Aorta (tissue), 5 donors: ENCODE measurements at places on chromosomes 1 and 21.

DNA sequence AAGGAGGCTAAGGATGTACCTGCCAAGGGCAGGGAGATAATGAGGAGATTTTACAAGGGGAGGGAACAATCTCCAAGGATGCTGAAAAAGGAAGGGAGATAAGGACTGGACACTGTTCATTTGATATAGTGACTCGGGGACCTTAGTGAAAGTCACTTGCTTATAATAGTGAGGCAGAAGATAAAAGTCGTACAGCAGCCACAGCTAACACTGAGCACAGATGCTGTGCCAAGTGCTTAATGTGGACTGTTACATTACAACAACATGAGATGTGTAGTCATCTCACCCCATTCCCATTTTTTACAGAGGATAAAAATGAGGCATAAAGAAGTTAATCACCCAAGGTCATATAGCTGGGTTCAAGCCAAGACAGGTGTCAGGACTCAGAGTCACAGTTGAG, 181.9 kb downstream of the FGGY start:
- DNase-seq, result no peak

DNA sequence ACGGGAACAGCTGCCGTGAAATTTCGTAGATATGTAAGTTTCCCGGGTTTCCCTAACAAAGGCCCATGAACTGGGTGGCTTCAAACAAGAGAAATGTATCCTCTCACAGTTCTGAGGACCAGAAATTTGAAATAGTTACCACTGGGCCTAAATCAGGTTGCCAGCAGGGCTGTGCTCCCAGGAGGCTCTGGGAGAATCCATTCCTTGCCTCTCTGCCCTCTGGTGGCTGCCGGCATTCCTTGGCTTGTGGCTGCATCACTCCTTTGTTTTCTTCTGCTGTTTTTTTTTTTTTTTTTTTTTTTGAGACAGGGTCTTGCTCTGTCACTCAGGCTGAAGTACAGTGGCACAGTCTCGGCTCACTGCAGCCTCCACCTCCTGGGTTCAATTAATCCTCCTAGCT, 23.7 kb downstream of the UMODL1 start:
- DNase-seq, result no peak

DNA sequence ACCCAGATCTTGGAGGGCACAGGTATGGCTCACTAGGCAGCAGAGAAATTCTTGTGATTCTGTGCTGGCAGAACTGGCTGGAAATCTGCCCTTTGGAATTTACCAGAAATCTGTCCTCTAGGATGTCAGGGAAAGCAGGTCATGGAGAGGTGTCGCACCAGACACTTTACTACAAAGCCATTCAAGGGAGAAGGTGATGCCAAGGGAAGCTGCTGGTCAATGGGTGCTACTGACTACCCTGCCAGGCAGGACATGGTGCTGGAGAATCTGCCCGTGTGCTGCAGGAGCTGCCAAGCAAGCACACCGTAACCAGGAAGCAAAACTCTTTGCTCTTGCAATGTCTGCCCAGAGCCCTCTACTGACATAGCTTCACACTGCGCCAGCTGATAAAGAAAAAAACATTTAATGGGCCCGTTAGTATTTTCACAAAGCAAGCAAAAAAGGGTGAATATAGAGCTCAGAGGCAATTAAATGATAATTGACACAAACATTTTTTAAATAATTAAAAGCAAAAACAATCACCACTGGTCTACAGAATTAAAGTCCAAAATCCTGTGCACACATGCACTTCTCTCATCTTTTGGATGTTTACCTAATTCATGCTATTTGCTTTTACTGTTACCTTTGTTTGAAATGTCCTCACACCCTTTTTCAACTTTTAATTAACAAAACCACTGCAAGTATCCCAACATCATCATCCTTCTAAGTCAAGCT, 7.2 kb upstream of the FBXO28 start:
- no peak for DNase-seq

- DNase-seq, result no peak
Measured at GRCh38 chr21:36155603-36156338, 853 bp upstream of the DOP1B start.

- DNase-seq, result no peak
Measured at GRCh38 chr1:208068407-208068806, 157.5 kb upstream of the CD34 start.

DNA sequence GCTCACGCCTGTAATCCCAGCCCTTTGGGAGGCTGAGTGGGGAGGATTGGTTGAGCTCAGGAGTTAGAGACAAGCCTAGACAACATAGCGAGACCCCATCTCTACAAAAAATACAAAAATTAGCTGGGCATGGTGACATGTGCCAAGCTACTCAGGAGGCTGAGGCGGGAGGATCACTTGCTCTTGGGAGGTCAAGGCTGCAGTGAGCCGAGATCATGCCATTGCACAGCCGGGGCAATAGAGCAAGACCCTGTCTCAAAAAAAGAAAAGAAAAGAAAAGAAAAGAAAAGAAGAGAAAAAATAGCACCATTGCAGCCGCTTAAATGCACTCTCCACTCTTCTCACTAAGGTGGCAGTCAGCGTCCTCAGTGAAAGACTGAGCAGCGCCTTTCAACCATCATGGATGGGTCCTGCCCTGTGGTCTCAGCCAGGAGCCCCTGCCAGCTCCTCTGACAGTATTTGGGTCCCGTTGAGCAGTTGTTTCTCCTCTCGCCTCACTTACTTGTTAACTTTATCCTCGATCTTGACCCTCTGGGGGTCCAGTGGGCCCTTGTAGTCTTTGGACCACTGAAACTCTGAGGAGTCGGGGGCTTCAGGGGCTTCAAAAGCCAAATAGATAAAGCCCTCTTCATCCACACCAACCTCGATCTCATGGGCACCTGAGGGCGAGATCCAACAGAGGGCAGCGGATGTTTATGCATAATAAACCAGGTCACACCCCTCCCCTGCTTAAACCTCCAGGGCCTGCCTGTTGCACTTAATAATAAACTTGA, 36.9 kb downstream of the MYOM3 start:
- DNase-seq, result no peak

DNA sequence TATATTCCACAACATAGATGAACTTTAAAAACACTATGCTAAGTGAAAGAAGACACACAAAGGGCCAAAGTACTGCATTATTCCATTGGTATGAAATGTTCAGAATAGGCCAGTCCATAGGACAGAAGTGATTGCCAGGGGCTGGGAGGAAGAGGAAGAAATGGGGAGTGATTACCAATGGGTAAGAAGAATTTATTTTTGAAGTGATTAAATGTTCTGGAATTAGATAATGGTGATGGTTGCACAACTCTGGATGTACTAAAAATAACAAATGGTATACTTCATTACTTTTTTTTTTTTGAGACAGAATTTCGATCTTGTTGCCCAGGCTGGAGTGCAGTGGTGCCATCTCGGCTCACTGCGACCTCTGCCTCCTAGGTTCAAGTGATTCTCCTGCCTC, 61.7 kb downstream of the CHD5 start:
- DNase-seq, result no peak

DNA sequence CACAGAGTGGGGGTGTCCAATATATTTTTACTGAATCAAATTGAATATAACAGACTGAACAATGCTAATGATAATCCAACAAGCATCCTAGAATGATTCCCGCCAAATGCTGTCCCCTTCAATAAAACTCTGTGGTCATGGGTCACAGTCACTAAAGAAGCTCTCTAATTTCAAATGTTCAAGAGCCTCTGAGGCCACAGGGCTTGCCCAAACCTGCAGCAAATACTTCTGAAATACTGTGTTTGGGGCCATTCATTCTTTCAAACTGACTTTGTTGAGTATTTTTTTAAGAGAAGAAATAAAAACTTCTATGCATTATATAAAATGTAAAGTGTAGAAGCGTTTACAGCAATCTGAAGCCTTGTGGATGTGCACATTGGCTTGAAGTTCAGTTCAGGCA, 7.6 kb upstream of the BEND5 start:
- DNase-seq, result no peak

- peak; percentile 88 for DNase-seq
Measured at GRCh38 chr21:35204850-35205541, 155.9 kb upstream of the RUNX1 start.

- no peak for DNase-seq
Measured at GRCh38 chr1:17665950-17666720, 89.0 kb upstream of the ACTL8 start.

- no peak for DNase-seq
Measured at GRCh38 chr21:15472108-15473040, 257.4 kb upstream of the USP25 start.

GRCh38 chr1:85224734-85225623, 24.2 kb upstream of the SYDE2 start:
- no peak for DNase-seq

GRCh38 chr21:41024341-41024740, 143.6 kb upstream of the BACE2 start:
- DNase-seq, result no peak
